ENCODE measurements at places on chromosomes 3 and 15. TPM values are rescaled to one million over a fixed set of nuclear protein-coding genes. Genes with fewer than 3 reads are reported as not detected.
A peak's percentile ranks its signal among the peaks of the same experiment; 100 is the strongest.

DNA sequence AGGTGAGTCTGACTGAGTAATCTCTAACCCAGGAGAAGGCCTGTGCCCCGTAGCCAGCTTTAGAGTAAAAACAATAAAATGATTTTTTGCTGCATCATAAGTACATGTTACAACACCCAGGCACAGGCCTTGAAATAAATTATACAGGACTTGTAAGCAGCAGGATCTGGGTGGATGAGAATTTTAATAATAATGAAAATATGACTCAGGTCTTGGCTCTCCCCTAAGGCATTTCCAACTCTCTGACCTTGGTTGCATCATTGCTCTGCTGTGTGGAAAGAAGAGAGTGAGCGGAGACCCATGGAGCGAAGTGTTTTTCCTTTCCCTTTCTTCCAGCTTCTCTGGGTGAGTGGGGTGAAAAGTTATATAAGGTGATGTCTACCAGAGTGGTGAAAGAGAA is 44.6 kb downstream of the EOMES start:
- DNase-seq: peak; percentile 100

DNA sequence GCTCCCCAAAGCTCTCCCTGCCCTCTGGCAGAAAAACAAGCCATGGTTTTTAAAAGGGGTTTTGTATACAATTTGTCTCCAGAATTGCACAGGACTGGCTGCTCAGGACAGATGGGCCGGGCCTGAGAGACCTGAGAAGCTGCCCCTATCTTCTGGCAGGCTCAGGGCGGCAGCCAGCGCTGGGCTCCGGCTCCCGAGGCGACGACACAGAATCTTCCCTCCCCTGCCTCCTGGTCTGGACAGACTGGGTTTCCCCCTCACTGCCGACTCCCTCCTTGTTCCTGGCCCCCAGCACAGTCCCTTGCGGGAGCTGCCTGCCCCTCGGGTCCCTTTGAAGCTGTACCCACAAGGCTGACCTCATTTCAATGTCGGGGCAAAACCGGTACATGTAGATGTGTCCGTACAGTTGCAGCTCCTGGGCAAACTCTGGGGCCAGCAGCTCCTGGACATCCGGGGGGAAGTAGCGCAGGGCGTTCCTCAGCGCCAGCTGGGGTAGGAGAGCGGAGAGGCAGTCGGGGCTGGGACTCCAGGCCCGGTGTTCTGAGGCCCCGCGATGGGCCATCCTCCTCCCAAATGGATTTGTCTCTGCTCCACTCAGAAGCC is 7.2 kb downstream of the UROC1 start:
- DNase-seq: no peak

GRCh38 chr3:159417761-159418160 is 570.9 kb upstream of the IL12A start:
- no peak for DNase-seq

Gene SCN11A
- 0.25 TPM for total RNA-seq

Gene PLA2G4D
- not detected for total RNA-seq

Gene MYZAP
- total RNA-seq: not detected

- peak; percentile 43 for DNase-seq
Observed at GRCh38 chr3:14587740-14588360, 47.7 kb upstream of the GRIP2 start.

DNA sequence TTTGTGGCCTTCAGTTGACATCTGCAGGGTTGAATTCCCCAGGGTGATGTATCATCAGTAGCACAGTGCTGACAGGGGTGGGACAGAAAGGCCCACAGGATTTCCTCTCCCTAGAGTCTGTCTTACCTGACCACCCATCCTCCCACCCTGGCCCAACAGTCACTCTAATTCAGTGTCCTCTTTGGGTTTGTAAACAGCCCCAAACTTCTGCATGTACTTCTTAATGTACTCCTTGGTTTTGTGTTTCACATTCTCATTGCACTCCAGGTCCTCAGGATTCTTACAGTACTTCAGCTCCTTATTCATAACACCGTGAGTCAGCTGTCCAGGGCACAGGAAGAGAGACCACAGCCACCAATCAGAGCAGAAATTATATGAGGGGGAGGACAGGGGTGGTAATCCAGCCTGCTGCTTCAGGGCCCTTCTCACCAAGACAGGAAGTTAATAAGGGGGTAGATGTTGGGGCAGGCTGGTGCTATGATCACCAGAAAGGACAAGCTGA is 37.5 kb downstream of the NBEAL2 start:
- peak; percentile 51 for DNase-seq

Gene SLC24A5
- total RNA-seq: not detected

Gene TMEM44
- 16.7 TPM for total RNA-seq

DNA sequence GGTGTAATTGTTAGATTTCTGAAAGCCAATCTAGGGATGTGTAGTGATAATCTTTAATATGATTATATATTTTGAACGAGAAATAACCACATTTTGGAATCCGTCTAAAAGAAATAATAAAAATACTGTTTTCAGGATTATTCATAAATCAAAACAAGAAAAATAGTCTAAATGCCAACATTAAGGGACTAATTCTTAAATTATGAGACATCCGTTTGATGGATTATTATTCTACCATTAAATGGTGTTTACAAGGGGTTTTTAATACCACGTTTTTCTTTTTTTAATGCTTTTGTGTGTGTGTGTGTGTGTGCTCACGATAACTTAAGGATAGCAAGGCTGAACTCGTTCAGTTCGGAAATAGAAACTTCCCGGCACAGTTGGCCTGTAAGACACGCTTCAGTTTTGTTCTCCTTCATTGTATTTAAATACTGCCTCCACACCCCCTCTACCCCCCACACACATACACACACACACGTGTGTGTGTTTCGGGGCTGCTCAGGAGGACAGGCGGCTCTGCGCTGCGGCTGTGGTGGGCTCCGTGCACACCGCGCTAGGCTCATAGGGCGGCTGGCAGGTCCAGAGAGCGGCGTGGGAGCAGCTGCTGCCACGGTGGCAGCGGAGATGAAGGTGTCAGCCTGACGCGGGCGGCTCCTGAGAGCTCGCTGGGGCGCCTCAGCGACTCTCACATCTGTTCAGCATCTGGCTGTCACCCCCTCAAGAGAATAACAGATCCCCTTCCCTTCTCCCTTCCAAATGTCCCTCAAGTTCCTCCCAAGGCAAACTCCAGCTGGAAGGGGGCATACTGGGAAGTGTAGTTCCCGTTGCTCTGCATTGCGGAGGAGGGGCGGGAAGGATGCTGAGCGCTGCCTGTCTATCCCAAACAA is 23.0 kb upstream of the ANP32A start:
- DNase-seq: peak; percentile 18

DNA sequence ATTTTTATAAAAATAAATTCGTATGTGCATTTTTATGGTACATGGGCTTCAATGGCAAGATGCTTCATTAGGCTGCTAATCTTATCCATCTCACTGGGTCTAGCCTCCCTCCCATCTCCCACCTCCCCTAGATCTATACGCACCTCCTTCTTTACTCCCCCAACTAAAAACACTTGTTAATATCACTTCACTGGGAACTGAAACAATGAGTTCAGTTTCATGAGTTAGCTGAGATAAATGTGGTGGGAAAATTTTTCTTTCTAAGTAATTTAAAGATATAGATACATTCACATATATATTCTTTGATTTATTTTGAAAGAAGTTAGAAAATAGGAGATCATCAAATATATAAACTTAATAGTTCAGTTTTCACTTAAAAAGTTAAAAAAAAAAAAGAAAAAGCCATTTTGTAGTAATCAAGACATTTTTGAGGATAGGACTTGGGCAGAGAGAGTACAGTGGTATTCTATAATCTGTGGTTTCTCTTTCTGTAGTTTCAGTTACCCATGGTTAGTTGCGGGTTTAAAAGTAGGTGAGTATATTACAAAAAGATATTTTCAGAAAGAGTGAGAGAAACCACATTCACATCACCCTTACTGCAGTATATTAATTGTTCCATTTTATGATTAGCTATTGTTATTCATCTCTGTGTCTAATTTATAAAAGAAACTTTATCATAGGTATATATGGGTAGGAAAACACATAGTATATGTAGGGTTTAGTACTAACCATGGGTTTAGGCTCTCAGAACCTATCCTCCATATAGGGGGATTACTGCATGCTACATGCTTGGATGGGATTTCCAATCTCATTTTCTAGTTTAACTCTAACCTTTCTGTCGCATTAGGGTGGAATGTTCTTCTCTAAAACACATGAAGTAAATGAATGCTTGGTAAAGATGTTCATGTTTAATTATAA is 316.0 kb upstream of the CBLB start:
- DNase-seq: no peak

Gene IMPG2
- 0.65 TPM for total RNA-seq

DNA sequence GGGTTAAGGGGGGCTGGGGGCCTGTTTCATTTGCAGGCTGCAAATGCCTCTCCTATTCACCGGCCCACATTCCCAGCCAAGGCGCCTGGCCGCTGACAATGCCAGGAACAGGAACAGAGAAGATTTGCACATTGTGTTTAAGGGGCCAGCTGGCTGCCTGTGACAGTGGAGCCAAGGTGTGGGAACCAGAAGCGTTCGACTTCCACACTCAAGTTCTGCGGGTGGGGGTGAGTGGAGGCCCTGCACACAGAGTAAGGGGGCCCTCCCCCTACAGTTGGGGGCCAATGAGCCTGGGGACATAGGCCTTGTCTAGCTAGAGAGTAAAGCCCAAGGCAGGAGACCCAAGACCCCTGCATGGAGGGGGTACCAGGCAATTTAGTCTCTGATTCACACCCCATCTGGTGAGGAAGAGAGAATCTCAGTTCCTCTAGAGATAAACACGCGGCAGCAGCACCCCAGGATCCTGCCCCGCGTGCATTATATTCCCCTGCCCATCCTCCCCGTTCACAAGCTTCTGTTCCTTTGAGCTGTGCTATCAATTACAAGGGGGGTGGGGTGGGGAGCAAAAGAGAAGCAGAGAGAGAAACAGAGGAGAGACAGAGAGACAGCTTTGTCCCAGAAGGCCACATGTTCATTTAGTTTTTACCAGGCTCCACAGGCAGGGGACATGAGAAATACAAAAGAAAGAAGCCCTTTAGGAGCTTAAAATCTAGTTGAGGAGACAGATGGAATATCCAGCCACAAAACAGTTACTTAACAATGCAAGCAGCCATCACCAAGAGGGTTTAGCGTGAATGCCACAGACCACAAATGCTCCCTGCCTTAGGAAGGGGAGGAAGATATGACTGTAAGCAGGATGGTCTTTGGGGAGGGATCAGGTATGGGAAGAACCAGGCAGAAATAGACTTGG is 9.2 kb downstream of the IGDCC3 start:
- DNase-seq: no peak

DNA sequence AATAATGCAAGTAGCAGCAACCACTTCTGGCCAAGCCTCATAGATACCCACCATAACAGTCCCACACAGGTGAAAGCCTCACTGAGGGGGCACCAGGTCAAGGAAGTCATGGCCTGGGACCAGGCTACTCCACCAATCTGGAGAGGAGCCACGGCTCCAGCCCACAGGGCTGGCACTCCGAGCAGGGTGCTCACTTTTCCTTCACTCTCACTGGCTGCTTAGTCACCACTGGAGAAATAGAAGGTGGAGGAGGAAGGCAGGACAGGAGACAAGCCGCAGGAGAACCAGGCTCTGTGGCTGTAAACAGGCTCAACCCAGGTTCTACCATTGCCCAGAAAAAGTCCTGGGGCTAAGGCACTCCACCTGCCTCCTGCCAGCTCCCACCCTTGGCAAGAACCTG is 1.2 kb downstream of the USP19 start:
- peak; percentile 34 for DNase-seq

Gene MORC1
- total RNA-seq: not detected

DNA sequence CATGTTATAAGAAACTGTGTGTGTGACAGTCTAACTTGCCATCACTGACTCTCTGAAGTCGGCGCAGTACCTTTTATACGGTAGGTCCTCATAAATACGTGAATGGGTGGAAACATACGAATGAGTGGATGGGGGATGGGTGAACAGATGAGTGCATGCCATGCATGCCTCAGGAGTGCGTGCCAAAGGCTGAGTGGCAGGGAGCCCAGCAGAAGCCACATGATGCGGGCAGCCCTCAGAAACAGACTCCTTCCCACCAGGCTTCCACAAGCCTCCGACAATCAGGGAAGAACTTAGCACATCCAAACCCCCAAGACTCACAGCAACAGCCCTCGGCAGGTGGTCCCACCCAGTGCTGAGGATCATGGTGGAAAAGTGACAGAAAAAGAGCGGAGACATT is 16.7 kb downstream of the HCN4 start:
- peak; percentile 2 for DNase-seq

DNA sequence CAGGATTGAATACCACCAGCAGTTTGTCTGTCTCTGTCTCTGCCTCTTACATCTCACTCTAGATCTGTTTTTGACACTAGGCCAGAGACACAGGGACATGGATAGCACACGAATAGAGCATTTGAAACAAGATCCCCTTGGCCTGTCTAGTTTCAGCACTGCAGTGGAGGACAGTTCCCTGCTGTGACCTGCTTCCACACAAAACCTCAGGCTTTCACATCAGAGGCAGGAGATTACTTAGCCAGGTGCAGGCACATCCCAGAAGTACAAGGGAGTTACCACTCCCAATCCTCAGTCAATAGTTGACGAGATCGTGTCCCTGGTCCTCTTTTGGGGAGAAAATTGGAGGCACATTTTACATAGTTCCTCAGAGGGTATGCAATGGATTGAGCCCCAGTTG is 34.0 kb upstream of the CCK start:
- DNase-seq: peak; percentile 45

DNA sequence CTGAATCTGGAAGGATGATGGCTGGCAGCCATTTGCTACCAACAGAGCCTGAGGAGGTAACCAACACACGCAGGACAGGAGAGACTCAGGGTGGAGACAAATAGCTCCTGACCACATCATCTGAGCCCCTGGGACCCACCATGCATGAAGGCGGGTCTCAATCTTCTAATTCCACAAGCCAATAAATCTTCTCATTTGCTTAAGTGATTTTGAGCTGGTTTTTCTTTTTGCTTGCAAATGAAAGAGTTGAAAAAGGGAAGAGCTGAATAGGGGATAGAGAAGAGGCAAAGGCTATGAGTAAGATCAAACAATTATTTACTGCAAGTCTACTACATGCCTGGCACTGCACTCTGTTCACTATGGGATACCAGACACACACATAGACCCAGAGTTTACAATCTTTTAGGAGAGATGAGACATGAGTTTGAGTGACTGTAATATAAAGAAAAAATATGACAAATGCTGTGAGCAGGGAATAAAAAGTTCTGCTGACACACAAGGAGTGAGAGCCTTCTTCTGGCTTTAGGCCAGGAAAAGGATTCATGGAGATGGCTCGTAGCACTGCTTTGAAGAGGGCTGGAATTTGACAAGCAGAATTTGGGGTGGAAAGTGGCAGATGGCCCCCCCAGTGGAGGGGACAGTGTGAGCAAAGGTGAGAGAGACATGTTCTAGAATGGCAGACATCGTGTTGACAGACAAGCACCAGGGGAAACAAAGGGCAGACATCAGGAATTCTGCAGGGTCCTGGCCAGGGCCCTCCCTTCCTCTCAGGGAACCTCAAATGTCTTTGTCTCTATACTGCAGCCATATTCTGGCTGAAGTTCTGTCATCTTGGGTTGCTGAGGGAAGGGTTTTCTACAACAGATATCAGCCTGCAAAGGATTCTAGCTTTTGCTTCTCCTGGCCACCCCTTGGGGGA is 69.8 kb upstream of the WNT5A start:
- no peak for DNase-seq

Measured in fibroblast of the aortic adventitia (primary cell).